A549 treated with Mapracorat at 1 μM for 4 hours (cell line): ENCODE measurements at places on chromosomes 2 and 18. TPM values are rescaled to one million over a fixed set of nuclear protein-coding genes. Genes with fewer than 3 reads are reported as not detected.

VRK2 gene
- 26.1 to 32.5 TPM (median 28.6 TPM) in 5 replicates for total RNA-seq

SMARCAL1 gene
- 13.2 to 15.3 TPM (median 14.4 TPM) in 5 replicates for total RNA-seq

KIAA2012 gene
- not detected in 5 replicates for total RNA-seq

SMYD5 gene
- 51.4 to 58.3 TPM (median 55.7 TPM) in 5 replicates for total RNA-seq

MC2R gene
- total RNA-seq, result not detected in 5 replicates

GPBAR1 gene
- total RNA-seq, result 0.09 to 0.42 TPM (median 0.28 TPM) in 5 replicates

CD207 gene
- not detected in 5 replicates for total RNA-seq

TFCP2L1 gene
- 14.5 to 18.6 TPM (median 17.4 TPM) in 5 replicates for total RNA-seq

MAP3K19 gene
- not detected in 5 replicates for total RNA-seq

CNRIP1 gene
- total RNA-seq, result 1.5 to 2.3 TPM (median 2.1 TPM) in 5 replicates

ABCB6 gene
- 20.0 to 39.6 TPM (median 30.0 TPM) in 5 replicates for total RNA-seq

IL1R2 gene
- 0.85 to 1.9 TPM (median 1.2 TPM) in 5 replicates for total RNA-seq

RBM44 gene
- 0.10 to 0.35 TPM (median 0.22 TPM) in 5 replicates for total RNA-seq

FSHR gene
- total RNA-seq, result not detected in 5 replicates

GALNT14 gene
- 41.2 to 47.8 TPM (median 47.3 TPM) in 5 replicates for total RNA-seq

NETO1 gene
- not detected in 5 replicates for total RNA-seq

REG3A gene
- not detected in 5 replicates for total RNA-seq

CELF4 gene
- total RNA-seq, result not detected in 5 replicates

GALNT13 gene
- 7.0 to 12.0 TPM (median 8.8 TPM) in 5 replicates for total RNA-seq

EGR4 gene
- 0.20 to 0.34 TPM (median 0.28 TPM) in 5 replicates for total RNA-seq

RGPD3 gene
- total RNA-seq, result 0.14 to 0.26 TPM (median 0.16 TPM) in 5 replicates

ATP6V1B1 gene
- 2.0 to 2.7 TPM (median 2.2 TPM) in 5 replicates for total RNA-seq

VWA3B gene
- 0.33 to 0.80 TPM (median 0.37 TPM) in 3 of 5 replicates, not detected in the others for total RNA-seq

SNRNP27 gene
- total RNA-seq, result 49.0 to 71.4 TPM (median 52.4 TPM) in 5 replicates

ASTL gene
- not detected in 5 replicates for total RNA-seq

LGALSL gene
- total RNA-seq, result 7.7 to 12.8 TPM (median 9.9 TPM) in 5 replicates

GPD2 gene
- 18.7 to 28.3 TPM (median 27.4 TPM) in 5 replicates for total RNA-seq
